ENCODE measurements at places on chromosomes 11 and 22.

GRCh38 chr11:11069841-11070835 lies 212.3 kb upstream of the ZBED5 start:
- DNase-seq, result peak; percentile 7

DNA sequence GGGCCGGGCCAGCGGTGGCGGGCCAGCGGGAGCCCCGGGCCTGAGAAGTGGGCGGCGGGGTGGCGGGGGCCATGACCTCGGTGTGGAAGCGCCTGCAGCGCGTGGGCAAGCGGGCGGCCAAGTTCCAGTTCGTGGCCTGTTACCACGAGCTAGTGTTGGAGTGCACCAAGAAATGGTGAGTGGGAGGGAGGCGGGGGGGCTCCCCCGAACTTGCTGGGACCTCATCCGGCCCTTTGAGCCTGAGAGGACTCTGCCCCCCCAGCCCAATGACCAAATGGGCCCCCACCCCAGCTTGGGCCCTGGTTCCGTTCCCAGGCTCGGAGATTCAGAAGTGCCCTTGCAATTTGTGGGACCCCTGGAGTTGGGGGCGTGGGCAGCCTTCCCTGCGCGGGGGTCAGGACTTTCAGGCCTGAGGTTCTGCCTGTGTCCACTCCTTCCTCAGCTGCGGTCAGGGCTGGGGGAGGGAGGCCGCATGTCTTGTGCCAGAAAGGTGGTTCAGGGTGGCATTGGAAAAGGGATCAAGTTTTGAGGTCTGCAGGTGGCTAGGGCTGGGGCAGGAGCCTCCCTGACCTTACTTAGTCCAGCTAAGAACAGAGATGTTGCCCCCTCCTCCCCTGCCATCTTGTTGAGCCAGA lies 496 bp downstream of the EHBP1L1 start:
- no peak for DNase-seq

DNA sequence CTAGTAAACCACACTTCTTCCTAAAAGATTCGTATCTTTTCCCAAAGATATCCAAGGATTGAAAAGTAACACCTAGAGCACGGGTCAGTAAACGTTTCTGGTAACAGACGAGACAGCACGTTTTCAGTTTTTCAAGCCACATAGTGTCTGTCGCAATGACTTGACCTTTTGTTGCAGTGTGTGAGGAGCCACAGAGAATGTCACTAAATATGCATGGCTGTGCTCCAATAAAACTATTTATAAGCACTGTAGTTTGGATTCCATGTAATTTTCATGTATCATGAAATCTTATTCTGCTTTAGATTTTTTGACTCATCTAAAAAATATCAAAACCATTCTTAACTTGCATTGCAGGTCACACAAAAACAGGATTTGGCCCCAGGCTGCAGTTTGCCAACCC lies 18.3 kb upstream of the MICAL3 start:
- no peak for DNase-seq

DNA sequence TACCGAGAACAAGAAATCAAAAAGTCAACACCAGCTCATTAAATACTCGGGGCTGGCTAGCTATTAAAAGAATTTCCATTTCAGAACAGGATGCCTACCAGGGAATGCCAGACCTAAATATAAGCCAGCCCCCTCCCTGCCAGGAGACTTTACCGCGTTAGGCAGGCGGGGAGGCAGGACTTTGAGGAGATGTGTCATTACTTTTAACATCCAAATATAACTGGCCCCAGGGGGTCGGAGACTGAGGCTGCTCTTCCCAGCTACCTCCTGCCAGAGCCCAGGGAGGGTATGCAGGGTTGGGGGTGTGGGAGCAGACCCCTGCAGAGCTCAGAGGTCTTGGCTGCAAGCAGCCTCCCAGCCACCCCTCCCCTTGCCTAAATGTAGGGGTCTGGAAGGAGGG lies 183.5 kb downstream of the DSCAML1 start:
- DNase-seq, result no peak

- no peak for DNase-seq
These were observed 39.5 kb downstream of the FAM76B start for GRCh38 chr11:95750101-95750500.

- no peak for DNase-seq
These were observed 68.5 kb upstream of the PITPNB start for GRCh38 chr22:27987557-27987956.

DNA sequence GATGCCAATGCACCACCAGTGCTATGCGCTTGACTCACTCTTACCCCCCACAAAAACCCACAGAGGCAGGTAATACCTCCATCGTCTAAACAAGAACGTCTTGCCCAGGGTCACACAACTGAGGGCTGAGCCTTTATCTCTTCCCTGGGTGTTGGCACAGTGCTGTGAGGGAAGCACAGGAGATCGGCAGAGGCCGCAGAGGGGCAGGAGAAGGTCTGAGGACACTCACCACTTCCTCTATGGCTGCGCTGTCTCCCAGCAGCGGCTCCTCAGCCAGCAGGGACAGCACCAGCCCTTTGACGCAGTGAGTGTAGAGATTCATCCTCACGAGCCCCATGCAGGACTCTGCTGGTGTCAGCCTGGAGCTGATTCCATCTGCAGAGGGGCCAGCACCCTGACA lies 19.9 kb downstream of the HPS4 start:
- DNase-seq, result no peak

DNA sequence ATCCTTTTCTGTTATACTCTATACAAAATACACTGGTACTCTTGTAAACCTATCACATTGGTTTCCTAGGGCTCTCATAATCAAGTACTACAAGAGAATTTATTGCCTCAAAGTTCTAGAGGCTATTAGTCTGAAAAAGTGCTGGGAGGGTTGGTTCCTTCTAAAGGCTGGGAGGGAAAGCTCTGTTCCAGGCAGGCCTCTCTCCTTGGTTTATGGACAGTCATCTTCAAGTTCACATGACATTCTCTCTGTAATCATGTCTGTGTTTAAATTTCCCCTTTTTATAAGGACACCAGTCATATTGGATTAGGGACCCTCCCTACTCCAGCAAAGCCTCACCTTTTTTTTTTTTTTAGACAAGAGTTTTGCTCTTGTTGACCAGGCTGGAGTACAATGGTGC lies 9.1 kb downstream of the SLC36A4 start:
- no peak for DNase-seq

GRCh38 chr11:103735497-103736032 lies 300.9 kb upstream of the DDI1 start:
- peak; percentile 1 for DNase-seq

- no peak for DNase-seq
These were observed 4.9 kb downstream of the TCP11L1 start for GRCh38 chr11:33044285-33044756.

GRCh38 chr11:8020244-8020597 lies 33.1 kb downstream of the EIF3F start:
- peak; percentile 27 for DNase-seq

DNA sequence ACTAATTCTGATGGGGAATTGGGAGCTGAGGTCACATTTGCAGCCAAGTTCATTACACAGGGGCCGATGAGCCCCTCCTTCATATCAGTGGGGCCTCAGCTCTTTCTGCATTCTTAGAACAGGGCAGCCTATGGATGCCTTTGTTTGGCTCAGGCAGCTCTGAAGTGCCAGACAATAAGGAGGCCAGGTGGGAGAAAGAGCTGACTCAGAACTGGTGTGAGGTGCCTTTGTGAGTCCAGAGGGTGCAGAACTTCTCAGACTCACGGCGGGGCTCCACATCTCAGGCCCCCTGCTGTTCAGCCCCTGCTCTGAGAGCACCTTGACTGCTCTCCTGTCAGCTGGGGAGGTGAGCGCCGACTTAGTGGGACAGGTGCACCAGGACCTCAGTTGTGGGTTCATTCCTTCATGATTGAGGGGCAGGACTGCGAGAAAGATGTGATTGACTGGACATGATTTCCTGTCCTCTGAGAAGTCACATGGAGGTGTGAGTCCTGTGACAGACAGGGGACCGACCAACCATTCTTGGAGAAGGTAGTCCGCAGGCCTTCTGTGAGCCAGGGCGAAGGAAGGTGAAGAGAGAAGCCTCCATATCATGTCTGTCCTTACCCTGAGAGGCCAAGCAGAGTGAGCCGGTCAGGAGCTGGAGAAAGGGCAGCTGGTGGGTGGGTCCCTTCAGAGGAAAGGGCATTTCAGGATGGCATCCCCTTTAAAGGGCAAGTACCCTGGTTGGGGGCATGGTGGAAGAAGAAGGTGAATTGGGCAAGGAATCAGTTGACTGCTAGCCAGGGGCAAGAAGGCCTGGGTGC lies 245.0 kb upstream of the TBCEL start:
- DNase-seq, result no peak

GRCh38 chr11:85595285-85595884 lies 31.8 kb downstream of the DLG2 start:
- peak; percentile 51 for DNase-seq

GRCh38 chr11:27696115-27696514 lies 4.1 kb downstream of the BDNF start:
- DNase-seq, result no peak

GRCh38 chr22:43889860-43890253 lies 2.0 kb downstream of the PNPLA5 start:
- DNase-seq, result peak; percentile 40

DNA sequence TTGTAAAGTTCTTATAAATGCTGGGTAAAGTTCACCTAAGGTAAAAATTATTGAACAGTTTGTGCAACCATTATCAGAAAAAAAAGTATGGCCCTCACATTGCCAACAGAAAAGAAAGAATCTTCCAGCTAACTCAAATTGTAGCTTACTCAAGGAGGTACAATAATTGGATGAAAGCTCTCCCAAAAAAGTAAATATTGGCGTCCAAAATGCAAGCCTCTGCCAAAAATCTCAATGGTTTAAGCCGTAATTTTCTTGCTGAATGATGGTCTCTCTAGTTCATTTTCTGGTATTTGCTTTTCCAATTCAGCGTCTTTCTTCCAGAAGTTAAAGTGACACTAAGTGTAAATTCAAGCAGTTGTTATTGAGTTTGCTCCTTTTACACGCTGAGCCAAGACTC lies 727.3 kb downstream of the LRRC4C start:
- DNase-seq, result no peak

DNA sequence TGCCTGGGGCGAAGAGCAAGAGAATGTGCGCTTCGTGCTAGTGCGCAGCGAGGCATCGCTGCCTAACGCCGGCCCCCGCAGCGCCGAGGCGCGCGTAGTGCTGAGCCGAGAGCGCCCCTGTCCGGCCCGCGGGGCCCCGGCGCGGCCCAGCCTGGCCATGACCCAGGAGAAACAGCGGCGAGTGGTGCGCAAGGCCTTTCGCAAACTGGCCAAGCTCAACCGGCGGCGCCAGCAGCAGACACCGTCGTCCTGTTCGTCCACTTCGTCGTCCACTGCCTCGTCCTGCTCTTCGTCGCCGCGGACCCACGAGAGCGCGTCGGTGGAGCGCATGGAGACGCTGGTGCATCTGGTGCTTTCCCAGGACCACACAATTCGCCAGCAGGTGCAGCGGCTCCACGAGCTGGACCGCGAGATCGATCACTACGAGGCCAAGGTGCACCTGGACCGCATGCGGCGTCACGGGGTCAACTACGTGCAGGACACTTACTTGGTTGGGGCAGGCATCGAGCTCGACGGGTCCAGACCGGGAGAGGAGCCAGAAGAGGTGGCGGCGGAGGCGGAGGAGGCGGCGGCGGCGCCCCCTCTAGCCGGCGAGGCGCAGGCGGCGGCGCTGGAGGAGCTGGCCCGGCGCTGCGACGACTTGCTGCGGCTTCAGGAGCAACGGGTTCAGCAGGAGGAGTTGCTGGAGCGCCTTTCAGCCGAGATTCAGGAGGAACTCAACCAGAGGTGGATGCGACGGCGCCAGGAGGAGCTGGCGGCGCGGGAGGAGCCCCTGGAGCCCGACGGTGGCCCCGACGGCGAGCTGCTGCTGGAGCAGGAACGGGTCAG lies 1.0 kb downstream of the RASSF10 start:
- peak; percentile 29 for DNase-seq

DNA sequence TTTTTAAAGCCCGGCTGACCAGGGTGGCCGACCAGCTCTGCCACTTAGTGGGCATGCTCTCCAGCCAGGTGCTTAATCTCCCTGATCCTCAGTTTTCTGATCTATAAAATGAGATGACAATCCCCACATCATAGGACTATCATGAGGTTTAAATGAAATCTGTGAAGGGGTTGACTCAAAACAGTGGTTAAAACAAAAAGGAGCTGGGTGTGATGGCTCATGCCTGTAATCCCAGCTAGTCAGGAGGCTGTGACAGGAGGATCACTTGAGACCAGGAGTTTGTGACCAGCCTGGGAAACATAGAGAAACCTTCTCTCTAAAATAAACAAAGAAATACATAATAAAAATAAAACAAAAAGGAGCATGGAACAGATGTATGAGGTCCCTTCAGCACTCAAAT lies 3.6 kb upstream of the C11orf86 start:
- no peak for DNase-seq

- no peak for DNase-seq
These were observed 1.6 kb upstream of the SWAP70 start for GRCh38 chr11:9662273-9662672.

GRCh38 chr22:28798810-28799605 lies 1.4 kb downstream of the XBP1 start:
- peak; percentile 60 for DNase-seq

DNA sequence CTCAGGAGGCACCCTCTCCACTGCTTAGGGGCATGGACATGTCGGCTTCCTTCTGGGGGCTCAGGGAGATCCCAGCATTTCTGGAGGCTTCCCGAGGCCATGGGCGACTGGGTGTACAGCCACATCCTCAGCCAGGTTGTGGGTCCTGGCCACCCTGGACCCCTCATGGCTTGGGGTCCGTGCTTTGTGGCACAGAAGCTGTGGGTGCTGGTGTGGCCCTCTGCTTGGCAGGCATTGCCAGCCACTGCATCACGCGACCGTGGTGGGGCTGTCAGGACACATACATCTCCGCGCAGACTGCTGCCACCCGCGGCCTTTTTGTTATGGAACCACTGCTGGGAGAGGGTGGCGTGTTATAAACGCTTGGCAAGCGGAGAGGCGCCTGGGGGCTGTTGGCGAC lies 1174.9 kb downstream of the BRD1 start:
- DNase-seq, result no peak

GRCh38 chr11:14202251-14203196 lies 156.5 kb downstream of the RRAS2 start:
- DNase-seq, result no peak

DNA sequence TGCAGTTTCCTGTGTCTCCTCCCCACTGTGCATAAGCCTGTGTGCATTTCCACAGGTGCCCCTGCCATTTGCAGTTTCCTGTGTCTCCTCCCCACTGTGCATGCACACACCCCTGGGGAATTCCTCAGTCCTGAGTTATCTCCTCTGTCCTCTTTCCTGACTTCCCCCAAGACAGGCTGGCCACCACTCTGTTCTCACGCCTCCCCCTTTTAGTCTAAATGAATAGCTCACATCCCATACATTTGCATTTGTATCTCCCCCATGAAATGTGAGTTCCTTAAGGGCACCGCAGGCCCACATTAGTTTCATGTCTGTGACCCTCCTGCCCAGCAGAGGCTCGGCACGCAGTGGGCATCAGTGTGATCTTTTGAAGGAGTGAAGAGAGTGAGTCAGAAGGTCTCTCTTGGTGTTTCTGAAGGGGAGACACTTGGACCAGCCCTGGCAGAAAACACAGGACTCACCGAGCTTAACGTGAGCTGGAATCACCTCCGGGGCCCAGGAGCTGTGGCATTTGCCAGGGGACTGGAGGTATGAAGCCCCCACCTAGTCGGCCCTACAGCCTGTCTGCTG lies 6.2 kb downstream of the LRRC74B start:
- DNase-seq, result no peak
